B cell (primary cell): ENCODE measurements at places on chromosomes 7 and 10. TPM values are rescaled to one million over a fixed set of nuclear protein-coding genes. Genes with fewer than 3 reads are reported as not detected.

DNA sequence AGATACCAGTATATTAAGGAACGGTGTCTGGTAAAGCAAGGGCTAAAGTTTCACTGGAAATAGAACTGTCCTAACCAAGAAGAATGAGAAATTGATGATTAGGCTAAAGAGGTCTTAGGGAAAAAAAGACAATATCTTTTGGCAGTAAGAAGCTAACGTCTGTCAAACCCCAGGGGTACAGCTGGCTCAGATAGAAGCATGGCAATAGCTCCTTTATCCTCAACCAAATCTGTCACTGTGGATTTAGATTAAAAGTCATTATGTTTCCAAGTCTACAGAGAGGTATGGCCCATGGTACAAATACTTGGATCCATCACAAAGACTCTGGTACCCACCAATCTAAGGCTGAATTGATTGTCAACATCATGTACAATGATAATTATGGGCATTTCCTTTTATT is 8.6 kb upstream of the SLC16A9 start:
- no peaks in the 10 kb centered on the region for H3K27me3 ChIP-seq
- DNase-seq = no peak
- H3K36me3 ChIP-seq = no peaks in the 10 kb centered on the region
- H3K4me1 ChIP-seq = no peaks in the 10 kb centered on the region
- H3K27ac ChIP-seq = no peak overlapping the region

The IFIT1B gene
- polyA plus RNA-seq = not detected in 2 replicates

The CTAGE4 gene
- polyA plus RNA-seq = 0.09 and 0.12 TPM in 2 replicates

The VIPR2 gene
- 0.09 TPM in 1 of 2 replicates, not detected in the other for polyA plus RNA-seq

The CALML5 gene
- polyA plus RNA-seq = not detected in 2 replicates

The WNT8B gene
- polyA plus RNA-seq = 0.06 TPM in 1 of 2 replicates, not detected in the other
